ENCODE measurements at places on chromosomes 6 and 20. TPM values are rescaled to one million over a fixed set of nuclear protein-coding genes. Genes with fewer than 3 reads are reported as not detected.

The GABRR1 gene
- not detected for total RNA-seq

The MAP7 gene
- 1.3 TPM for total RNA-seq

The SYCP2 gene
- total RNA-seq = 6.9 TPM

The IBTK gene
- total RNA-seq = 25.3 TPM

The CSNK2B gene
- total RNA-seq = 101 TPM

The LZTS3 gene
- 11.1 TPM for total RNA-seq

The PPP1R3G gene
- 2.6 TPM for total RNA-seq

The BCAS4 gene
- not detected for total RNA-seq

The SPEF1 gene
- 0.37 TPM for total RNA-seq

The MCCD1 gene
- not detected for total RNA-seq

The NHSL1 gene
- 8.9 TPM for total RNA-seq
